Hindlimb muscle (tissue), 1 donor: ENCODE measurements at places on chromosomes 7 and 10. TPM values are rescaled to one million over a fixed set of nuclear protein-coding genes. Genes with fewer than 3 reads are reported as not detected.

Gene SPAG6
- polyA plus RNA-seq = 6.5 TPM

Gene ADIRF
- 11.6 TPM for polyA plus RNA-seq

Gene CYP3A4
- not detected for polyA plus RNA-seq

Gene EPHA1
- 5.8 TPM for polyA plus RNA-seq

Gene FOXK1
- polyA plus RNA-seq = 25.6 TPM

Gene ANKRD61
- 1.7 TPM for polyA plus RNA-seq
